ENCODE measurements at places on chromosomes 7 and 10.

GRCh38 chr7:45971661-45972175 is 50.6 kb upstream of the IGFBP3 start:
- DNase-seq, result no peak

DNA sequence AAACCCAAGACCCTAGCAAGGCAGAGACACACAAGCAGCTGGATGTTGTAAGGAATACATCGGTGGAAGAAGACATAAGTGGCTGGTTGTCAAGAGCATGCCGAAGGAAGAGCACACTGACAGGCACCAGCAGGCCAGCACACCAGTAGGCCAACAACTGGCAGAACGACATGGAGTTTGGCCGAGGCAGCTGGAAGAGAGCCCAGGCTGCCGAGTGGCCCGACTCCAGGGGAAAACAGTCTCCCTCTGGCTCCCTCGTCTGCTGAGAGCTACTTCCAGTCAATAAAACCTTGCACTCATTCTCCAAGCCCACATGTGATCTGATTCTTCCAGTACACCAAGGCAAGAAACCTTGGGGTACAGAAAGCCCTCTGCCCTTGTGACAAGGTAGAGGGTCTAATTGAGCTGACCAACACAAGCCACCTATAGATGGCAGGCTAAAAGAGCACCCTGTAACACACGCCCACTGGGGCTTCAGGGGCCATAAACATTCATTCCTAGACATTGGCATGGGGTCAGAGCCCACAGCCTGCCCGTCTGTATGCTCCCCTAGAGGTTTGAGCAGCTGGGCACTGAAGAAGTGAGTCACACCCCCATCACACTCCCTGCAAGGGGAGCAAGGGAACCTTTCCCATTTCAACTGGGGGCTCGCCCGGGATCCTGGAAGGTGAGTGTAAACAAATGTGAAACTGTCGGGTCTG is 14.7 kb upstream of the TNS3 start:
- no peak for DNase-seq

GRCh38 chr7:151806204-151806603 is 70.7 kb downstream of the PRKAG2 start:
- DNase-seq, result peak; percentile 69

GRCh38 chr7:23468526-23469149 is 1.7 kb downstream of the IGF2BP3 start:
- DNase-seq, result no peak

- DNase-seq, result no peak
Observed at GRCh38 chr10:129945941-129946760, 17.9 kb downstream of the EBF3 start.

GRCh38 chr10:128322106-128322505 is 195.9 kb upstream of the MKI67 start:
- DNase-seq, result no peak

DNA sequence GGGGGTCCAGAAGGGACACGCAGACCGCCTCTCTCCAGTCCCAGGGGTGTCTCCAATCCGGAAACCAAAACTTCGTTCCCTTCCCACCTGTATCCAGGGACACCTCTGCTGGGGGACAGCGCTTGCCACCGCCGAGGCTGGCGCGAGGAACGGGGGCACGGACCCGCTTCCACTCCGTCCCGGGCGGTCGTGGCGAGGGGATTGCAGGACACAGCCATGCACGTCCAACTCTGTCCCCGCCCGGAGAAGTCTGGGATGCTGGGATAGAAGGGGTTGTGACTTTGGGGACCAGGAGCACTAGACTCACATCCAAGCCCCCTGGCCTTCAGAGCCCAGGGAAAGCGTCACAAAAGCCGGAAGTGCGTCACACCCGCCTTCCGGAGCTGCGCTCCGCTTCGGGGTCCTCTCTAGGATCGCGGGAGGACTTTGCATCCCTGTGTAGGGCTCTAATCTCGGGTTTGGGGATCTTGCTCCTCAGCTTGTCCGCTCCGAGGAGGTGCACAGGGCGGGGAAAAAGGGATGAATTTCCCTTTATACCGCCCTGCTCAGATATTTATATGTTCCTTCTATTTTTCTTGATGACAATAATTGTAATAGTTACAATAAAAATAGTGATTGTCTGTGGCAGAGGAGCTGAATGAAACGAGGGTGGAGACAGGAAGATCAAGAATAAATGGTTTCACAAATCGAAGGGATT is at the start of gene FAM200A:
FAM200A (minus strand) TSS at position 348 of the 697 bp plus-strand sequence. CDS start 3,707 bp downstream, outside the sequence.
- peak; percentile 90 for DNase-seq

- no peak for DNase-seq
Observed at GRCh38 chr7:122515404-122515803, 183.5 kb downstream of the RNF133 start.

GRCh38 chr7:142412551-142413193 is 154.8 kb upstream of the PRSS58 start:
- DNase-seq, result peak; percentile 43

GRCh38 chr7:22894546-22894945 is 71.9 kb upstream of the TOMM7 start:
- no peak for DNase-seq

DNA sequence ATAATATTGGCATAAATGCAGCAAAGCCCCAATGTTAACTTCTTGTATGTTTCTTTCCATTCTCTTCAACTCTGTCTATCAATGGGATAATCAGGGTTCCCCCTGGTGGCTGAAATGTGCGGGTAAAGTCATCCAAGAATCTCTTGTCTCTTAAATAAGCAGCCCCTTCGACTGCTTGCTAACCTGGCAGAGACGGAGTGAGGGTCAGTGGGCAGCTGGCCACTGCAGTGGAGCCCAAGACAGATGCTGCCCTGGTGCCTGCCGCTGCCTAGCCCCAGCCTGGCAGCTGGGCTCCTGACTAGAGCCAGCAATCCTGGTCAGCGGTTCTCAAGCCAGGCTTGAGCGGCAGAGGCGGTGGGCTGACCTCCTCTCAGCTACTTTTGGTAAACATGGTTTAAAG is 248.9 kb downstream of the COBL start:
- no peak for DNase-seq

GRCh38 chr7:123415625-123416024 is 118.8 kb downstream of the IQUB start:
- DNase-seq, result no peak

GRCh38 chr7:88229302-88229995 is 9.6 kb upstream of the SRI start:
- DNase-seq, result no peak

- DNase-seq, result no peak
Observed at GRCh38 chr10:71259815-71260501, 47.6 kb downstream of the UNC5B start.

DNA sequence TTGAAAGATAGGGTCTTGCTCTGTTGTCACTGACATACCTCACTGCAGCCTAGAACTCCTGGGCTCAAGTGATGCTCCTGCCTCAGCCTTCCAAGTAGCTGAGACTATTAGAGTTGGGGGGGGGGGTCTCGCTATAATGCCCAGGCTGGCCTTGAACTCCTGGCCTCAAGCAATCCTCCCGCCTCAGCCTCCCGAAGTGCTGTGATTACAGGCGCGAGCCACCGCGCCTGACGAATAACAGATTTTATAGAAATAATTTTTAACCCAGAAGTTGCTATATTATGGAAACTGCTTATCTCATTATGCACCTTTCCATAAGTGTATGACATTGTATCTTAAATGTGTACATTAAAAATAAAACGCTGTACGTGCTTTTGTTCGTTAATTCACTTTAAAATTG is 846 bp downstream of the ANKRD26 start:
- no peak for DNase-seq

DNA sequence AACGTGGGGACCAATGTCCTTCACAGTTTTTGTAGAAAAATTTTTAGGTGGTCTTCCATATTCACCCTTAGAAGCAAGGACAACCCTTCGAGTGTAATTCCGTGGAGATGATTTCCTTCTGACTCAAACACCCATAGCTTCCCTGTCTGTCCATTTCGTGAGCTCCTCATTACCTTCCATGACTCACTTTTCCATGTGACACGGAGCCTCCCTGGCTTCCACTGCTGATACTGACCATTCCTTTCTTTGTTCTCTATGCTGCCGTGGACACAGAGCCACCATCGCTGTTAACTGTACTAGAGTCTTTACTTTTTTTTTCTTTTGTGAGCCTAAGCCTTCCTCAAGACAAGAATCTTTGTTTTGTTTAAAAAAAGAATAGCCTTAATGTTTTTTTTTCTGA is 12.5 kb upstream of the ARMS2 start:
- no peak for DNase-seq

GRCh38 chr7:126803060-126803665 is 449.6 kb downstream of the GRM8 start:
- peak; percentile 61 for DNase-seq
